Cerebellar nuclear complex (tissue), 1 donor: ENCODE measurements at places on chromosomes 13 and 19.
A peak's percentile ranks its signal among the peaks of the same experiment; 100 is the strongest.

DNA sequence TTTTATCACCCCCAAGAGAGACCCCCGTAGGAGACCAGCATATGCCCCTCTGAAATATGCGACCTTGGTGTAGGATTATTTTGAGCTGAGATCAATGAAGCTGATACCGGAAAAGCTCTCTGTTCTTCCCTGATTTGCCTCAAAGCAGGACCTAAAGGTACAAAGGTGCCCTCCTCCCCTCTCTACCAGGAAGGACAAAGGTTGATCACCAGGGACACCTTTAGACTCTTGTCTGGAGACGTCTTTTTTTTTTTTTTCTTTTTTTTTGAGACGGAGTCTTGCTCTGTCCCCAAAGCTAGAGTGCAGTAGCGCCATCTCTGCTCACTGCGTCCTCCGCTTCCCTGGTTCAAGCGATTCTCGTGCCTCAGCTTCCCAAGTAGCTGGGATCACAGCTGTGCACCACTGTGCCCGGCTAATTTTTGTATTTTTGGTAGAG lies 792 bp upstream of the PEX11G start:
- DNase-seq: no peak

DNA sequence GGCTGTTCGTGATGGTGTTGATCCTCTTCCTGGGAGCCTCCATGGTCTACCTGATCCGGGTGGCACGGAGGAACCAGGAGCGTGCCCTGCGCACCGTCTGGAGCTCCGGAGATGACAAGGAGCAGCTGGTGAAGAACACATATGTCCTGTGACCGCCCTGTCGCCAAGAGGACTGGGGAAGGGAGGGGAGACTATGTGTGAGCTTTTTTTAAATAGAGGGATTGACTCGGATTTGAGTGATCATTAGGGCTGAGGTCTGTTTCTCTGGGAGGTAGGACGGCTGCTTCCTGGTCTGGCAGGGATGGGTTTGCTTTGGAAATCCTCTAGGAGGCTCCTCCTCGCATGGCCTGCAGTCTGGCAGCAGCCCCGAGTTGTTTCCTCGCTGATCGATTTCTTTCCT lies 12.2 kb upstream of the C19orf33 start:
- DNase-seq: no peak

- DNase-seq: no peak
These were observed 14.4 kb downstream of the IQCN start for GRCh38 chr19:18259893-18260292.

GRCh38 chr19:5645409-5645808 lies 22.5 kb downstream of the SAFB start:
- DNase-seq: no peak

- DNase-seq: peak; percentile 49
These were observed 25.0 kb downstream of the TSSK6 start for GRCh38 chr19:19490214-19490968.

GRCh38 chr13:46476174-46476573 lies 76.8 kb upstream of the LRCH1 start:
- DNase-seq: no peak

GRCh38 chr19:3604987-3605343 lies 1.7 kb downstream of the TBXA2R start:
- no peak for DNase-seq

DNA sequence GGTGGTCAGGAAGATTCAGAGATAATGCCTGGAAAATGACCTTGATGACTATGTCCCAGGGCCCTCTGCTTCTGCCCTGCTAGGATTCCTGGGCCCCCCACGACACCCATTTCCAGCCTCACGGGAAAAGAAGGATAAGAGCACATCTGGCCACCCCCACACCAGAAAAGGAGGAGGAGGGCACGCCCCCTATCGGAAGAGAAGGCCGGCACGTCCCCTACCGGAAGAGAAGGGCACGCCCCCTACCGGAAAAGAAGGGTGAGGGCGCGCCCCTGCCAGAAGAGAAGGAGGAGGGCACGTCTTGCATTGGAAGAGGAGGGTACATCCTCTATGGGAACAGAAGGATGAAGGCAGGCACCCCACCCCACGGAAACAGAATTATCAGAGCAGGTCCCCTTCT lies 84.3 kb downstream of the IER2 start:
- no peak for DNase-seq

- no peak for DNase-seq
These were observed 134.4 kb downstream of the DLEU7 start for GRCh38 chr13:50709058-50709457.

DNA sequence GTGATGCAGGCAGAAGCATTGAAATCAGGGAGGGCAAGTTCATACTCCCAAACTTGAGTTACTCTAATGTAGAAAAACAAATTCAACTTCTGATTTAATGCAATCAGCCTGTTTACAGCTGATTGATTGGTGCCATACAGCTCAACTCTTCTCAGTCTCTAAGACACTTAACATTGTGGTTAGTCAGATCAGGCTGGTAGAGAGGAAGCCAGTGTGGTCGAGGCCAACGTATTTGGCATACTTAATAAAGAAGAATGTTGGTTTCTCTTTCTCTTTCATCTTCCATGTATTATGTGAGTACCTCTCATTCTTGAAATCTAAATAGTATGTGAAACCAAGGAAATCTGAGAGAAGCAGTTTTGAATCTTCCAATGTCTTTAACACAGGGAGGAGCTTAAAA lies 255.0 kb upstream of the SLITRK1 start:
- DNase-seq: no peak

DNA sequence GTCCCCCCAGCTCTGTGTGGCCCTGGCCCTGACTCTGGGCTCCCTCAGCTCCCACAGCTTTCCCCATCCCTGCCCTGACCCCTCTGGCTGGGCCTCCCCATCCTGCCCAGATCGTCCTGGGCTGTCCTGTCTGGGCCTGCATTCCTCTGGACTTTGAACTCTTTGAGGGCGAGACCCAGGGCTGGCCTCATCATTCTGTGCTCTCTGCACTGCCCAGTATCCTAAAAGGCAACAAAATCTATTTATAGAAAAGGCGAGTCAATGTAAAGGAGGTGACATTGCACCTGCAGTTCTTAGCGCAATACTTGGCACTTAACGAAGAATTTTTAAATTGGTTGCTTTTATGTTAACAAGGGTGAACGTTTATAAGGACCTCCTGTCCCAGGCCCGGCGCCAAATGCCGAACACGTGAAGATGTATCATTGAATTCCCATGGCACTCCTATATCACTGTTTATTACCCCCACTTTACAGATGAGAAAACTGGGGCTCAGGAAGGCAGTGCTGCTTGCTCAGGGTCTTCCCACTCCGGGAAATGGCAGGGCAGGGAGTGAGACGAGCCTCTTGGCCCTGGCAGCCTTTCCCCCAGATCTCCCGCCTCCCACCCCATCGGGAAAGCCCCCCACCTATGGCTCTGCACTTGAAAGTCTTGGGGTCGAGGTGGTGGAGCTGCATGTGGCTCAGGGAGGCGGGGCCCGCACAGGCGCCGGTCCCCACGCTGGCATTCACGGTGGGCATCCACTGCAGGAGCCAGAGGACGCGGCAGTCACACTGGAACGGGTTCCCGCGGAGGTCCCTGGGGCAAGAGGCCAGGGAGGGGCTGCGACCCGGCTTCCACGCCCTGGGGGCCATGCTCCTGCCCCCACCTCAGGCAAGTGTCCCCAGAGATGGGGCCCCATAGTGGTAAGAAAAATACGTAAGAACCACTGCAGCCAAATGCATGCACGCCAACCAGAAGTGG lies 3.8 kb downstream of the LGI4 start:
- no peak for DNase-seq

GRCh38 chr19:43595605-43595998 lies 332 bp downstream of the IRGQ start:
- no peak for DNase-seq

- DNase-seq: no peak
These were observed 441.4 kb downstream of the SLITRK5 start for GRCh38 chr13:88112526-88112925.

GRCh38 chr19:3620145-3620816 lies 6.3 kb downstream of the CACTIN start:
- DNase-seq: no peak
